BE2C (cell line): ENCODE measurements at places on chromosomes 6 and 20.
A peak's percentile ranks its signal among the peaks of the same experiment; 100 is the strongest.

DNA sequence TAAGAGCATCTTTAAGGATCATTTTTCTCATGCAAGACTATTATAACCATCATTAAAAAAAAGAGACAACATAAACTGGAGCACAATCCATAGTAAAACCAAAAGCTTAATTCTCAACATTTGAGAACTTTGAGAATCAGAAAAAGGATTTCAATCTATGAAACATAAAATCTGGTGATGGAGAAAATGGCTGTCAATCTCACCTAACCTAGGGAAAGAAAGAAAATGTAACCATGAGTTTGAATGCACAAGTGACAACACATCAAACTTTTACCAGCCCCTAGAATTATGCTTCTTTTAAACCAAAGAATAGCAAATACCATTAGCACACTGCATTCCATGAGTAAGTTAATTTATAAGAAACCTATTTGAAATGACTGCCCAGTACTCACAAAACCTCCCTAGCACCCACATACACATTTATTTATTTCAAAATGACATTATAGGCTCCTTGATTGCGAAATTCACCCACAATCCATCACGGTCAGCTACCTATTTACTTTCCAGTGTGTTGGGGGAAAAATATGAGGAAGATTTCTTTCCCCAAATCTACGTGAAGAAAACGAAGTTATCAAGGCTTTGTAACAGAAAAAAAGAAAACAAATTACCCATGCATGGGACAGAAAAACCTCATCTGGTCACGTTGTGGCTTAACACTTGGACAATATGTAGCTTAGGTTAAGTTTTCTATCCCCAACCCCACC lies 828 bp downstream of the ASCC3 start:
- no peak for DNase-seq

DNA sequence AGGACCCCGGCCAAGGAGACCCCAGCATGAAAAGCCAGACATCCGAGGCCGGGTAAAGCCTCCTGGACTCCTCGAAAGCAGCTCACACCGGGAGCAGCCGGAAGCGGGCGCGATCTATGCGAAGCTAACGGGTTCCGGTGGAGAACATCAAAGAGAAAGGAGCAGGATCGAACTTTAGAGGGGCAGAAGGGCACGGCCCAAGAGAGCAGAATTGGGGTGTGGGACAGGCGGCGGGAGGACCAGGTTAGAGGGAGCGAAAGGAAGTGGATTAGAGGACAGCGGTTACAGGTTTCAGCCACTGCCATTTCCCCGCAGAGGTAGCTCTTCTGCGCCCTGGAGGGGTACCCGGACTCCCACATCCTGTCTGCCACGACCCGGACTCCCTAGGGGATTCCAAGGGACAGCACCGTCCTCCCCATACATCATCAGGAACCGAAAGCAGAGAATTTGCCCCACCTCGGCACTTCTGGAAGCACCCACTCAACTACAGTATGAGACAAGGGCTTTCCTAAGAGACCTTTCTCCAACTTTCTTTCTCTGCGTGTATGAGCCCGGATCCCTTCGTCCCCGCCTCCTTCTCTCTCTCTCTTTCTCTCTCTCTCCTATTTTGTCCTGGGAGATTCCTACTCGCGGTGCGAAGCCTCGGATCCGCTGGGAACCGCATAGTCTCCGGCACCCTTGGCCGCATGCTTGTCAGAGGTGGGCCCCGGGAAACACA lies 507 bp upstream of the VGLL2 start:
- DNase-seq = no peak

- no peak for DNase-seq
Observed at GRCh38 chr6:29489286-29489685, 1.5 kb upstream of the MAS1L start.

- no peak for DNase-seq
Observed at GRCh38 chr20:41654884-41655283, 36.7 kb upstream of the CHD6 start.

- DNase-seq = no peak
Observed at GRCh38 chr20:11540558-11540957, 377.1 kb upstream of the BTBD3 start.

DNA sequence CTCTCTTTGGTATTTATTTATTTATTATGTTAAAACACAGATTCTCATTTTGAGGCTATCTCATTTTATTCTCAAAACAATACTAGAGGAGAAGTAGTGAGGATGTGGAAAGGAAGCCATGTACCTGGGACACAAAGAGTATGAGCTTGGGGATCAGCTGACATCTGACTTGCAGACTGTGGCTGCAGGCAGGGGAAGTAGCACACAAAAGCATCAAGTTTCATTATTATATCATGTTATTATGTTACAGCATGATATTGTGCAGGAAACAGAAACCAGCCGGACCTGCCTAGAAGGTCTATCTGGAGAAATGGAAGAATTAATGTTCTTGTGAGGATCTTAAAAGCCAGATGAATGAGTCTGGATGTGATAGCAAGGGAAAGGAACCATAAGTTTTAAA lies 248.2 kb downstream of the KHDC1L start:
- DNase-seq = no peak

GRCh38 chr6:85490516-85491248 lies 40.8 kb downstream of the NT5E start:
- no peak for DNase-seq

- DNase-seq = peak; percentile 56
Observed at GRCh38 chr20:46458866-46459750, 52.7 kb upstream of the ELMO2 start.
